Regular cardiac myocyte (primary cell): ENCODE measurements at places on chromosomes 3 and 15. TPM values are rescaled to one million over a fixed set of nuclear protein-coding genes. Genes with fewer than 3 reads are reported as not detected.

PFKFB4 gene
- total RNA-seq, result 20.3 and 50.2 TPM in 2 replicates

TMEM207 gene
- total RNA-seq, result not detected in 2 replicates

MASP1 gene
- total RNA-seq, result 2.5 and 6.2 TPM in 2 replicates

ASB14 gene
- not detected in 2 replicates for total RNA-seq

PP2D1 gene
- not detected in 2 replicates for total RNA-seq

PPP2R3A gene
- total RNA-seq, result 7.9 and 11.8 TPM in 2 replicates

PCLAF gene
- total RNA-seq, result 5.6 and 25.1 TPM in 2 replicates

SPG21 gene
- 62.5 and 73.0 TPM in 2 replicates for total RNA-seq

PRSS50 gene
- not detected in 2 replicates for total RNA-seq
